ENCODE measurements at places on chromosomes 4 and X.

DNA sequence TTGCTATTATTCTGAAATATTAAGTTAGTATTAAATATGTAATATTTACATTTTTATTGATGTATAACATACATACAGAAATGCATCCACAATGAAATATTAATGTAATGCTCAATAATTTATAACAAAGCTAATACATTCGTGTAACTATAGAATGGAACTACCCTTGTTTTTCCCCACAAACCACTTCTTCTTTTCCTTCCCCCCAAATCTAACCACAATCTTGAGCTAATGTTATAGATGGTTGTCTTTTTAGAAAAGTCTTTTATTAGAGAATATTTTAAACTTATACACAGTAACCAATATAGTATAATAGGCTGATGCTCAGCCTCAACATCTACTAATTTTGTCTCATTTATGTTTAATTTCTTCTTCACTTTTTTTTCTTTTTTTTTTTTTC, 4.5 kb upstream of the ZNF732 start:
- no peak for DNase-seq

DNA sequence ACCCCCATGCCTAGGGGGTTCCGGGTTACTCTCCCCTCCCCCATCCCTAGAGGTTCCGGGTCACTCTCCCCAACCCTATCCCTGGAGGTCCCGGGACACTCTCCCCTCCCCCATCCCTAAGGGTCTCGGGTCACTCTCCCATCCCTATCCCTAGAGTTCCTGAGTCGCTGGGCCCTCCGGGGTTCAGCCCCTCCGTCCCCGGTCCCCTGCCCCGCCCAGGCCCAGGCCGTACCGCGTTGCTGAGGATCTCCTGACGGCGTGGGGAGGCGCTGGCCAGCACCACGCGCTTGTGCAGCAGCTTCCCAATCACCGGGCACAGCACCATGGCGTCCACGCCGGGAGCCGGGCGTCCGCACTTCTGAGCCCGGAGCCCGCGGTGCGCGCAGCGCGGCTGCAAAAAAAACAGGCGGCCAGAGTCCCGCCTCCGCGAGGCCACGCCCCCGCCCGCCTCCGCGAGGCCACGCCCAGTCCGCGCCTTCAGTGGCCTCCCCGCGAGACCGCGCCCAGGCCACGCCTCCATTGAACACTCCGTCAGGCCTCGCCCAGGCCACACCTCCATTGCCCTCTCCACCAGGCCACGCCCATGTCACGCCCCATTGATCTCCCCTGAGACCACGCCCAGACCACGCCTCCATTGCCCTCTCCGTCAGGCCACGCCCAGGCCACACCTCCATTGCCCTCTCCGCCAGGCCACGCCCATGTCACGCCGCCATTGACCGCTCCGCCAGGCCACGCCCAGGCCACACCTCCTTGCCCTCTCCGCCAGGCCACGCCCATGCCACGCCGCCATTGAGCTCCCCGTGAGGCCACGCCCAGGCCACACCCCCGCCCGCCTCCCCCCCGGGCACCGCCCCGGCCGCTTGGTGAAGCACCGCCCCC, at the start of gene ASMTL:
ASMTL (minus strand) TSS at position 394 of the 879 bp plus-strand sequence; CDS start at position 325, 69 bp downstream.
- peak; percentile 100 for DNase-seq

- DNase-seq, result no peak
Measured at GRCh38 chr4:5158825-5159224, 107.5 kb downstream of the STK32B start.

GRCh38 chrX:39808471-39808917, 289.3 kb downstream of the BCOR start:
- DNase-seq, result no peak

- DNase-seq, result no peak
Measured at GRCh38 chr4:180682776-180683175, 1560.4 kb upstream of the TENM3 start.

- DNase-seq, result no peak
Measured at GRCh38 chr4:77651820-77652219, 46.2 kb downstream of the CXCL13 start.

DNA sequence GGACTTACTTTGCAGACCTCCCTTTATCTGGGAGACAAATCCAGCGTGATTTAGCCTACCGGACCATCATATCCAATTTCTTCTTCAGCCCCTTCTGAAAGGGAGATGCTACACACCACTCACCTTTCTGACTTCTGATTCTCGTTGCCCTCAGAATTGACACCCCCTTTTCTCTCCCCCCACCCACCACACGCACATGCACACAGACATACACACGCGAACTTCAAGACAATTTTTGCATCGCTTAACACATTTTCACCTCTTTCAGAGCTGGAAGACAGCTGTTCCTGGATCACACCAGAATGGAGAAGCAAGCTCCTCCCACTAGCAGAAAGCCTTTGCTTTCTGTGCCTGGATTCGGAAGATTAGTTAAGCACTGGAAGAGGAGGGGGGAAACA, 1.0 kb upstream of the SNCA start:
- DNase-seq, result no peak

DNA sequence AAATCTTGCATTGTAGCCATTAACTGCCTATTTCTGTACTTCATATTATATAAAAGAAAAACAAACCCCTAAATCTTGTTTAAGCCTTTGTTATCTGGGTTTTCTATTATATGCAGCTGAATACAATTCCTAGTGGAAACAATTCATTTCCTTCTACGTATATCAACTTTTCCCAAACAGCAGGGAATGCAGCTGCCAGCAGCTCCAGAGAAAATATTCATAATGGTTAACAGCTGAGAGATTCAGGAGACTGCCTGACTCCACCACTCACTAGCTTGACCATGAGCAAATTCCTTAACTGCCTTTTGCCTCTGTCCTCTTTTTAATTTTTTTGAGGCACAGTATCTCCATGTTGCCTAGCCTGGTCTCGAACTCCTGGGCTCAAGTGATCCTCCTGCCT, 146.2 kb downstream of the SPATA18 start:
- DNase-seq, result no peak

- DNase-seq, result peak; percentile 81
Measured at GRCh38 chr4:92305148-92305877, 1.5 kb downstream of the GRID2 start.

DNA sequence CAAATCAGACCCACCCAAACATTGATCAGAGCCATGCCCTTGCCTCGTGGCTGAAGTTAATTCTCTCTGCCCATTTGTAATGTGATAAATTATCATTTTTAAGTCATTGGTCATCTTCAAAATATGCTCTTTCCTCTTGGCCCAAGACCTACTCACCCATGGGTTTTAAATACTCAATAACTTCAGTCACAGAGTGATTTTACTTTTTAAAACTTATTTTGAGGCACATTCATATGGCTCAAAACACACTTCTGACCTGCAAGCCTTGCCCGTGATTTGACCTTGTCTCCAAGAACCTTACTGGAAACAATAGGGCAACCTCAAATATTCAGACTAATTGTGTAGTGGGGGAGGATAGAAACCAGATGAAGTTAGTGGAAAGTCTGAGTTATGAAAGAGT, 176.2 kb upstream of the LNX1 start:
- DNase-seq, result no peak

DNA sequence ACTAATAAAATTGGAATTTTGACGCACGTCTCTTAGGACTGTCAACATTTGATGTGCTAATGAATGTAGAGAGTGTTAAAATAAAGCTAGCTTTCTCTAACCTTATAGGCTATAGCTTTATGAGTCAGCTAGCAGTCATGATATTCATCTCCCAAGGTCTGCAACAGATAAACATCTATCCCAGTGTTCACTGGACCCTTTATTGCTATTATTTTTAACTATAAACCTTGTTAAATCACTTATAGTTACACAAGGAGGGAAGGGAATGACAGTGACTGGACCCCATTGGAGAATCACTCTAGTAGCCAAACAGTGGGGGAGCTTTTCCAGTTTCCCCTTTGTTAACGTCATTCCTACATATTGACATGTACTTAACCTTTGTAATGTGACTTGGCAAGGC, 67.9 kb upstream of the SHISA3 start:
- no peak for DNase-seq

DNA sequence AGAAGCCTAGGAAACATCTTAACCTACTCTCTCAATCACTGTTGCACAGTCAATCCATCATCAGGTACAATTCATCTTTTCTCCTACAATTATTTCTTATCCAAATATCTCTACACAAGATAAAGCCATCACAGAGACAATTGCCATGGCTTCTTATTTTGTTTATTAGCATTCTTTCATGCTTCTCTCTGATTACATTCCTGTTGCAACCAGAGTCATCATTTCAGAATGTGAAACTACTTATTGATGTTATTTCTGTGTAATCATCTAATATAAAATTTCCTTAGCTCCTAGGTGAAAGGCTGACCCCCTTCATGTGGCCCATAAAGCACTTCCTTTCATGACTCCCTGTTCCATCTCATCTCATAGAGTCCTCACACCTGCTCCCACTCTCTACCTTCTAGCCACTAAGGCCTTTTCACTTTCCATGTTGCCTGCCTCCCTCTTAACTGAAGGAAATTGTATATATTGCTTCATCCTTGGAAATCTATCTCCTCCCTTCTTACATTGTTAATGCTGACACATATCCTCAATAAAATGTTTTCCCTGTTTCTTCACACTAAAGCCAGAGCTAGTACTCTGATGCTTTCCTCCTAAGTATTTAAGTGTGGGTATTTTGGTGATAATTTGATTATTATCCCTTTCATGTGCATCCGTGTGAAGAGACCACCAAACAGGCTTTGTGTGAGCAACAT, 829.9 kb downstream of the FAT4 start:
- no peak for DNase-seq

DNA sequence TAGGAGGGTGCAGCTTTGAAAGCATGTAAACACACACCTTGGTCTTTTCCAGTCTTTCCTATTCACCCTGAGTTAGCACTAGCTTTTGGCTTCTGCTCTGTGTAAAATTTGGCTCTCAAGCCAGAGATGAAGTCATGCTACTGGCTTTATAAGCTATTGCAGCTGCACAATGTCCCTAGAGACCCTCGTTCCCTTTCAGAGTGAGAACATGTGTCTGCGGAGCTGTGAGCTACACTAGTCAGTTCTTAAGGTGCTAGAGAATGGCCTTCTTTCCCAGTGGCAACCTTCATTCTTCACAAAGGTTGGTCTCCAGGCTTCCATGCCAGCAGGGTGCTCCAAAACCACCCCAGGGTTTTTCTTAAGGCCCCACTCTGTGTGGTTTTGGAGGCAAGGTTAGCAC, 199.1 kb downstream of the SPATA18 start:
- DNase-seq, result peak; percentile 76

- no peak for DNase-seq
Measured at GRCh38 chr4:88101165-88101564, 57.3 kb downstream of the ABCG2 start.

Data from right forelimb (tissue), 1 donor.